ENCODE measurements at places on chromosomes 11 and 22.

DNA sequence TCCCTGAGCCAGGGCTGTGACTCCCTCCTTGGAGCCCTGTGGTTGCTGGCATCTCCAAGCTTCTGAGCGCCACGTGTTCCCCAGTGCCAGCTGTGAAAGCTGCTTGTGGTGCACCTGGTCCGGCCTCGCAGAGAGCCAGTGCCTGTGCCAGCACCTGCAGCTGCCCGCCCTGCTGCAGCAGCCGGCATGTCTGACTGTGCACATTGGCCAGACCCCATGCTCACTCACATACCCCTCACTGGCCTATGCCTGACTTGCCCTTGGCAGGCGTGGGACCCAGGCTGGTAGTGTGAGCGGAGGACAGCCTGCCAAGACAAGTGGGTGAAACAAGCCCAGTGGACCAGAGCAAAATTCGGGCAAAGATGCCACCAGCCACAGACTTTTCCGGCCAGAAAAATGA, 9.8 kb downstream of the MRPL48 start:
- no peak for DNase-seq

- DNase-seq = no peak
Measured at GRCh38 chr22:17634696-17635095, 3.9 kb upstream of the BCL2L13 start.

GRCh38 chr11:118610773-118611432, 3.5 kb downstream of the PHLDB1 start:
- DNase-seq = peak; percentile 79

- DNase-seq = no peak
Measured at GRCh38 chr11:34290926-34291325, 66.9 kb downstream of the ABTB2 start.

DNA sequence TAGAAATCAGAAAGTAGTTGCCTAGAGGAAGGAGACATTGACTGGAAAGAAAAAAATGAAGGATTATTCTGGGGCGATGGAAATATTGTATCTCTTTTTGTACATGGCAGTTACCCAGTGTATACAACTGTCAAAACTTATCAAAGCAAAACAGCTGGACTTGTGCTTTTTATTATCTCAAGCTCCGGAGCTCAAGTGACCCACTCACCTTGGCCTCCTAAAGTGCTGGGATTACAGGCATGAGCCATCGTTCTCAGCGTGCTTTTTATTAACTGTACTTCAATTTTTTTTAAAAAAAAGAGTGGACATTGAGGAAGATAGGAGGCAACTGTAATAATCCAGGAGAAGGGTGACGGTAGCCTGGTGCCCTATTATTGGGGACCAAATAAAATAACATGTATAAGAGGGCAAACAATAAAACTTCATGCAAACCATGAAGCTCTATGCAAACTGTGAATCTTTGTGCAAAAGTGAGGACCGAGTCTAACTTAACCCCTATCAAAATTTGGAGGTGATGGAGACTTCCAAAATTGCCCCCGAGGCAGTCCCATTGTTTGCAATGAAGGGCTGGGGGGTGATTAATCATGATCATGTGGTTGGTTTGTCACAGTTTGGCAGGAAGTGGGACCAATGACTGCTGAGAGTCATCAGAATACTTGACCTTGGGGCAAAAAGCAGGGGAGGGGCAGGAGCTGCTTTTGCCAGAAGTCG, 23.5 kb downstream of the FZD4 start:
- DNase-seq = no peak
